ENCODE measurements at places on chromosomes 6 and 20.

- no peak for DNase-seq
These were observed 180.2 kb downstream of the MAFB start for GRCh38 chr20:40508821-40509220.

DNA sequence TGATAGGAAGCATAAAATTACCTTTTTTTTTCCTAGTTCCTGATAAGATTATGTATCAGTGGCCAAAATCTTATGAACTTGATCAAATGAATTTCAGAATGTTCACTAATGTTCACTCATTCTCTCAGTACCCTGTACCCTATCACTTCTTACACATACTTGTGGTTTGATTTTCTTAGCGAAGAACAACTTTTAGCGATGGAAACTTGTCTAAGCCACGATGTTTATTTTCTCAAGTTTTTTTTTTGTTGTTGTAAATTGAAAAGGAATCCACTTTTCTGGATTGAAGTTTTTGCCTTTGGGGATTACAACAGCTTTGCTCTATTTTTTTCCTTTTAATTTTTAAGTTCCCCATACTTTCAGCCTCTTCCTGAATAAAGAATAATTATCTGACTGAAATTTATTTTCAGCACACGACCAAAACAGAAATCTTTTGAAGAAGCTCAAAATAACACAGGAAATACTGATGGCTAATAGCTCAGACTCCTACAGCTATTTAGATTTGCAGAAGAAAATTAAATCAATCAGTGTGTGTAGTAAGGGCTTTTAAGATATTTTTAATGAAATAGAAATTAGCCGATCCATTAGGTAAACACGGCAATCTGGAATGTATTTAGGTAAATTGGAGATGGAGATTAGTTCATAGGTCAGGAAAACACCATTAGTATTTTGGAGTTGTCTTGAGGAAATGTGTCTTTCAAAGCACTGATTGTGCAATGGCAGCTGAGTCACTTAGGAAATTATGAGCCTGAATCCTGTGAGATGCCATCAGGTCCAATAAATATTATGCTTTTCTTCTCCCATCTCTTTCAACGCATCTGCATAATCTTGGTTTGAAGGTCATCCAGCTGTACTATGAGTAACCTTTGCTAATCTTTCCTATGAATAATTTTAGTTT is 217.5 kb downstream of the GJA1 start:
- peak; percentile 77 for DNase-seq

DNA sequence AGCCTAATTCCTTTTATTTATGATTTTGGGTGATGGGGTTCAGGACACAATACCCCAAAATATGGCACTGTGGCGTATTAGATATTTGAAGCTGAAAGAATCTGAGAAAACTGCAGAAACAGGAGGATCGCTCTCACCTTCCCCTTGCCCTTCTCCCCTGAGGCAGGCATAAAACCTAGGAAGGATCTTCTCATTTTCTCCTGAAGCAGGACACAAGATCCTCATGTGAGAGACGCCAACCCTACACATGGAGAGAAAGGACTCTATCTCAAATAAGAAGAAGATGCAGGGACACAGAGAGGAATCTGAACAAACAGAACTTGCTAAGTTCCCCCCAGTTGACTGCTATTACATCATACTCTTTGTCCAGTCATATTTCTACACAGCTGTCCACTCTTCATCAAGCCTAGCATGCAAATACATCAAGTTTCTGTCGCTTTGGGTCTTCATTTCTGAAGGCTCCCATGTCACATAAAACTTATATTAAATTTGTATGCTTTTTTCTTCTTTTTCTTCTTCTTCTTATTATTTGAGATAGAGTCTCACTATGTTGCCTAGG is 109.0 kb downstream of the DTNBP1 start:
- DNase-seq = no peak

GRCh38 chr6:139474145-139475108 is 100.0 kb upstream of the CITED2 start:
- DNase-seq = peak; percentile 26

- DNase-seq = no peak
These were observed 14.9 kb downstream of the MAN1A1 start for GRCh38 chr6:119334535-119335264.

DNA sequence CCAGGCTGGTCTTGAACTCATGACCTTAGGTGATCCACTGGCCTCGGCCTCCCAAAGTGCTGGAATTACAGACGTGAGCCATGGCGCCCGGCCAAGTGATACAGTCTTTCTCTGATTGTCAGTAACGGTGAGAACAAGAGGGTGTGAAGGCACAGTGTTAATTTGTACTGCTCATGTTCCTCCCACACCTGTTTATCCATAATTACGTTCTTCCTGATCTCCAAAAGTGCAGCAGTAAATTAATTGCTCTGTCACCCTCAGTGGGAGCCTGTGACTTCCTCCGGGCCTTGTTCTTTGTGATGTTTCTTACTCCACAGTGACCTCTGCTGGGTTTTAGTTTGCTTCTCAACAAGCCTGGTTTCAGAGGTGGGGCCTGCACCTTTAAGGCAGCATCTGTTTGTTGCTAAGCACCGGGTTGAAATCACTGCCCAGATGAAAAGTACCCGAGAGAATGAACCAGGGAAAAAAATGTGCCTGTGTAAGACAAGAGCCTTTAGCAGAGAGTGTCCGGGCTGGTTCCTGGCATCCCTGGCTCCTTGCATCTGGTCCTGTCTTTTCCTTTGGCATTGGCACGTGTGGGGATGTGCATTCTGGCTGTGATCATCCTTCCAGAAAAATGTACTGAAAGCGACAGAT is 89.1 kb upstream of the CLDN20 start:
- peak; percentile 85 for DNase-seq

DNA sequence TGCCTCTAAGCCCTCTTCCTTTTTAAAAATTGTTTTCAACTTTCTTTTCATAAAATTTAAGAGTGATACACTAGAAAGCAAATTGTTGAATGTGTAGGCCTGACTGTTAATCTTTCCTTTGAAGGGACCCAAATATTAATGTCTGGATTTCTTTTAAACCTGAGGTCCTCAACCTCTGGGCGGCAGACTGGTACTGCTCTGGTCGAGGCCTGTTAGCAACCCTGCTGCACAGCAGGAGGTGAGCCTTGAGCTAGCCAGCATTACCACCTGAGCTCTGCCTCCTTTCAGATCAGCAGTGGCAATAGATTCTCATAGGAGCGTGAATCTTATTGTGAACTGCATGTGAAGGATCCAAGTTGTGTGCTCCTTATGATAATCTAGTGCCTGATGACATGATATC is 191.2 kb downstream of the MANEA start:
- DNase-seq = no peak

DNA sequence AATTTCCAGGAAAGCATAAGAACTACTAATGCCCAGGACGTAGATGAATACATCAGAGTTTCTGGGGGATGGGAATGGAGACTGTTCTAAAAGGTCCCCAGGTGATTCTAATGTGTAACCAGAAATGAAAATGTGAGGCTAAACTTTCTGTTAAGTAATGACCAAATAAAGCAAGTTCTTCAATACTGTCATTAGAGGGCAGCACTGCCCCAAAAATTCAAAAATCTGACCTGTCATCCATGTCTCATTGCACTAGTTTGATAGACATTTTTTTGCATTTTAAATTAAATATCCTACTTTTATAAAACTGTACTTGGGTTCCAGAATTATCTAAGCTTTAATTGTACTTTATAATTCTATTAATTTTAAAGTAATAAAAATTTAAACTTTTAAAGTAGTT is 94.9 kb downstream of the RFX6 start:
- DNase-seq = peak; percentile 50

DNA sequence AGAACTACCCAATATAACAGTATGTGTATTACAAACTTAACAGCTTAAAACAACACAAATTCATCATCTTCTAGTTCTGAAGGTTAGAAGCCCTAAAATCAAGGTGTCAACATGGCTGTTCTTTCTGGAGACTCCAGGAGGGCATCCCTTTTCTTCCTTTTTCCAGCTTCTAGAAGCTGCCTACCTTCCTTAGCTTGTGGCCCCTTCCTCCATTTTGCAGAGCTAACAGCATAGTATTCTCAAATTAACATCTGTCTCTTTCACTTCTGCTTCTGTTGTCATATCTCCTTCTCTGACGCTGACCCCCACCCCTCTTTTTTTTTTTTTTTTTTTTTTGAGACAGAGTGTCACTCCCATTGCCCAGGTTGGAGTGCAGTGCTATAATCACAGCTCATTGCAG is 52.8 kb upstream of the AKIRIN2 start:
- DNase-seq = no peak

GRCh38 chr6:105851113-105851580 is 235.0 kb upstream of the PRDM1 start:
- DNase-seq = no peak

DNA sequence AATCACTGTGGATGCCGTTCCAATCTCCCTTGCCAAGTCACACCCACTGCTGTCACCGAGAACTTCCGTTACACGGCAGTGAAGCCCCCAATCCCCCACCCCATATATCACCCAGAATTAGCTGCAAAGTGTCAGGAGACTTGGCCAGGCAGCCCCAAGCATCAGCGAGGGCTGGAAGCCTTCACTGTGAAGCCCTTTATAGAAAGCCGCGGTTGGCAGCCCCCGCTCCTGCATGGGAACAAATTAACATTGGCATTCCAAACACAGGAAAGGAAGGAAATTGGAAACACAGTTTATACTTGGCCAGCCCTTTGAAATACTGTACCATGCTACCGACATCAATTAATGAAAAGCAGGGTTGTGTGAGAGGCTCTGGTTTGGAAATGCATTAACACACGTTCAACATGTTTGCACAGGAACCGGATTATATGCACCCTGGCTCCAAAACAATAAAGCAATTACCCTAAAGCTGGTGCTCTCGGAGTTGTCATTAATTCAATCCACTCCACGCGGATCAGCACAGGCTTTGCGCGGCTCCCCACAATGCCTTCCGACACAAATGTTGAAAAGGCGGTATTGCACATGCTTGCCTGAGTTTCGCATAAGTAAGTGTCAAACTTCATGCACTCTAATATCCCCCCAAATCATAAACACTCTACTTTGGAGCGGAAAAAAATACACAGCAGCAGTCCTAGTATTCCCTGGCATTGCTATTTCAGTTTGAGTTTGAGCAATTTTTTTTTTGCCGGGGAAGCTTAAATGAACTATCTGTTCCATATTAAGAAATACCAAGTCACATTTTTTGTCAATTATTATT is 7.1 kb downstream of the BMP7 start:
- DNase-seq = no peak

DNA sequence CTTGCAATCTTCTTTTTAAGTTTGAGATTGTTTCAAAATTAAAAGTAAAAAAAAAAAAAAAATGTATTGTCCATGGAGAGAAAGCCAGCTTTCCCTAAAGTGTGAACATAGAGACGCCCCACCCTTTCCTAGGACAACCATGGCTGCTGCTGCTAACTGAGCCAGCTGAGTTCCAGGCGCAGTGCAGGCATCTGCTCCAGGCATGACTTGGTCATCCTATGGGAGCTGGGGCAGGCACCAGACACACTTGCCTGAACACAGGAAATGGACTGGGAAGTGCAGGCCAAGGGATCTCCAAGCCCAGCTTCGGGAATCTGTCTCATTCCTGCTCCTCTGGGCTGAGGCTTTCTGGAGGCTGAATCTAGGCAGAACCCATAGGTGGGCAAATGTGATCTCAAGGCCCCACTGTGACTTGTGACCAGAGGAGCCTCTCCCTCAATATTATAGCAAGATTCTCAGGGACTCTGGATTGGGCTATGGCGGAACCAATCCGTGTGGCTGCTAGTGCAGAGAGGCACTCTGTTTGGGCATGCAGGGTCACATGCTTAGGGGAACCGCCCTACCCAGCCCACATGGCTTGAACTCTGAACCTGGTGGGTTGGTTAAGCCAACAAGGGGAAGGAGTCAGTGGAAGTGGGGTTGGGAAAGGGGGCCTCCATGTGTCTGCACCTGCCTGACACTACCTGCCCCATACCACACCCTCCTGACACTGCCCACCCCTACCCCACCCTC is 138.2 kb upstream of the CST7 start:
- no peak for DNase-seq

DNA sequence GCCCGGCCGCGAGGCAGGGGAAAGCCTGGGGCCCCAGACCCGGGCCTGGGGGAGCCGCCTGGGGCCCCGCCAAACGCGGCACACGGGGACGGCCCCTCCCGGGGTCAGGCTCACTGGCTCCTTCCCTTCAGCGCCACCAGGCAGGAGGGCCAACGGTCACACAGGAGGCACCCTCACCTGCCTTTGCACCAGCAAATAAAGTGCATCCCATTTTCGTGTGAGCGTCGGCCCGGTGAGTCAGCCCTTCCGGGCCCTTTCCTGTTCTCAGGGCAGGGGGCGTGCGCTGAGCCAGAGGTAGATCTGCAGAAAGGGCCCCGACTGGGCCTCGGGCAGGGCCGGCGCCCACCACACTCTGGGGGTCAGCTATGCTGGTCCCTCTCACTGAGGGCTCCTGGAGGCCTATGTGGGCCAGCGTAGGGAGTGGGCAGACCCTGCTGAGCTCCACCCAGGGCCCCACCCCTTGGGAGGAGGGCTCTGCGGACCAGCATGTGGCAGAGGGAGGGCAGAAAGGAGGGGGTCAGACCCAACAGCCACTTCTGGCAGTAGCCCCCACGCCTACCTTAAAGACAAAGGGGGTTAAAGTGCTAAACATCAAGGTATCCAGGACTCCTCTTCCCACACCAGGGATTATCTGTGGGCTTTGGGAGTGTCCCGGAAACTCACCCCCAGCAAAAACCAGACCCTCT is 931 bp upstream of the UCKL1 start:
- DNase-seq = peak; percentile 66

GRCh38 chr6:119283979-119284545 is 65.5 kb downstream of the MAN1A1 start:
- no peak for DNase-seq

DNA sequence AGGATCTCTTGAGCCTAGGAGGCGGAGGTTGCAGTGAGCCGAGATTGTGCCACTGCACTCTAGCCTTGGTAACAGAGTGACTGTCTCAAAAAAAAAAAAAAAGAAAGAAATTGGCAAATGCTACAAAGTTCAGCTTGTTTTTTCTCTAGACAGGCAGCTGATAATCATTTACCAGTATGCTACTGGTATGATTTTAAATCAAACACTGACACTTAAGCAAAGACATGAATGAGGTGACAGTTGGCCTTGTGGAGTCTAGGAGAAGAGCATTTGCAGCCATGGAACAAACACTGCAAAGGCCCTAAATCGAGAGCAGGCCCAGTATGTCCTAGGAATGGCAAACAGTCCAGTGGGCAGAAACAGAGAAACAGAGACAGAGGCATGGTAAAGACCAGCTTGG is 99.7 kb upstream of the CEP85L start:
- DNase-seq = no peak

- DNase-seq = no peak
These were observed 23.9 kb downstream of the NKX2-4 start for GRCh38 chr20:21373436-21373835.

- peak; percentile 32 for DNase-seq
These were observed 1.1 kb upstream of the JPH2 start for GRCh38 chr20:44187772-44188709.

Measured in astrocyte of the spinal cord (primary cell).